ENCODE measurements at places on chromosomes 7 and 10.

- no peak for DNase-seq
Observed at GRCh38 chr7:145036604-145037405, 201.0 kb upstream of the TPK1 start.

DNA sequence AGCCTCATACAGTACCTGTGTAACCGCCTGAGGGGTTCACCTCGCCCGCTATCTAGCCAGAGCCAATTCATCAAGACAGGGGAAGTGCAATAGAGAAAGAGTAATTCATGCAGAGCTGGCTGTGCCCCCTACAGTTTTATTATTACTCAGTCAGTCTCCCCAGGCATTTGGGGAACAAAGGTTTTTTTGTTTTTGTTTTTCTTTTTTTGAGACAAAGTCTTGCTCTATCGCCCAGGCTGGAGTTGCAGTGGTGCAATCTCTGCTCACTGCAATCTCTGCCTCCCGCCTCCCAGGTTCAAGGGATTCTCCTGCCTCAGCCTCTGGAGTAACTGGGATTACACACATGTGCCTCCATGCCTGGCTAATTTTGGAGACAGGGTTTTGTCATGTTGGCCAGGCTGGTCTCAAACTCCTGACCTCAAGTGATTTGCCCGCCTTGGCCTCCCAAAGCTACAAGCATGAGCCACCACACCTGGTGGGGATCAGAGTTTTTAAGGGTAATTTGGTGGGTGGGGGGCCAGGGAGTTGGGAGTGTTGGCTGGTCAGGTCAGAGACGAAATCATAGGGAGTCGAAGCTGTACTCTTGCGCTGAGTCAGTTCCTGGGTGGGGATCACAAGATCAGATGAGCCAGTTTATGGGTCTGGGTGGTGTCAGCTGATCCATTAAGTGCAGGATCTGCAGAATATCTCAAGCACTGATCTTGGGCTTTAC lies 116.5 kb downstream of the MARCHF5 start:
- no peak for DNase-seq

DNA sequence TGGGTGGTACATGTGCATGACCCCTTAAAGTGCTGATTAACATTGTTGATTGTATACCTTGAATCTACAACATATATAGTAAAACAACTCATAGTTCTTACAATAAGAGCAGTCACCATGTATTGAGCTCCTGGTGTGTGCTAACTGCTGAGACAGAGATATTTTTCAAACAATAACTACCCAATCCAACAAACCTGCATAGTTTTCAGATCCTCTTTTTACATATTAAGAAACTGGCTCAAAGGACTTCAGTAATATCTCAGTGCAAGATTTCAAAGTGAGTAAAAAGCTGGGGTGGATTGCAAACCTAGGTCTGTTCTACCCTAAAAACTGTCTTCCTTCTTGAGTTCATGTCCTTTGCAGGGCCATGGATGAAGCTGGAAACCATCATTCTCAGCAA lies 272.2 kb downstream of the SNX13 start:
- no peak for DNase-seq

DNA sequence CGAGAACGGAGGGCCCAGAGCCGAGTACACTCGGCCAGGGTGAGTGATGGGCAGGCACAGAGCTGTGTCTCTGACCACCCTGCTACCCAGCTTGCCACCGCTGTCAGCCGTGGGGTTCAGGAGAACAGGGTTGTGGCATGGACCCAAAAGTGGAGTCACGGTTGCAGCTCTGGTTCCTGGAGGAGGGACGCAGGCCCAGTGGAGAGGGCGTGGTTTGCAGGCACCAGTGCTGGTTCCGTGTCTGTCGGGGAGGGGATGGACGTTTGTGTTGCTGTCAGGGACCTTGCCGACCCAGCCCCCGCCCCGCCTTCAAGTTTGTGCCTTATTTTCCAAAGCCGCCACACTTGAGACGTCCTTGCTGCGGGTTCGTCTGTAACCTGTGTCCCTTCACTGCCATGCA lies 45.1 kb upstream of the AP5Z1 start:
- DNase-seq, result no peak
